ENCODE measurements at places on chromosomes 1 and 21. TPM values are rescaled to one million over a fixed set of nuclear protein-coding genes. Genes with fewer than 3 reads are reported as not detected.
A peak's percentile ranks its signal among the peaks of the same experiment; 100 is the strongest.

- DNase-seq = peak; percentile 92
- H3K36me3 ChIP-seq = no peaks in the 10 kb centered on the region
- peaks cover 9% of the 10 kb centered on the region for H3K4me1 ChIP-seq
Measured at GRCh38 chr1:229661022-229661877, 35.2 kb downstream of the URB2 start.

DNA sequence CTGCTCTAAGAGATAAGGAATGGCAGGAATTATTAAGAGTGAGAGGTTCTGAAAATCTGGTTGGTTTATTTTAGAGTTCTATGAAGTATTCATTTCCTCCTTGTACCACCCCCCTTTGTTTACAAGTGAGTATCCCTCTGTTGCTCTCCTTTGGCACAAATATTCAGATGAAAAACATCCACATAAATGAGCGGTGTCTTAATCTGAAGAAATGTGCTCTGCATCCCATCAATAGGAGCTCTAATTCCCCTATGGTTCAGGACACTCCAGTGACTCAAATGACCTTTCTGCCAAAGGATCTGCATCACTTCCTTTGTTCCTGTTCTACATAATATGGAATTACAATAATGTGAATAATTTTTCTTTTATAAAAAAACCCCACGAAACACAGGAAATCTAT lies 16.6 kb downstream of the DDAH1 start:
- H3K27me3 ChIP-seq = no peaks in the 10 kb centered on the region
- H3K4me1 ChIP-seq = peaks cover 23% of the 10 kb centered on the region

GRCh38 chr1:110879758-110880606 lies 7.0 kb downstream of the CD53 start:
- DNase-seq = no peak
- H3K4me1 ChIP-seq = no peaks in the 10 kb centered on the region
- no peaks in the 10 kb centered on the region for H3K36me3 ChIP-seq
- no peak overlapping the region for H3K27ac ChIP-seq

DNA sequence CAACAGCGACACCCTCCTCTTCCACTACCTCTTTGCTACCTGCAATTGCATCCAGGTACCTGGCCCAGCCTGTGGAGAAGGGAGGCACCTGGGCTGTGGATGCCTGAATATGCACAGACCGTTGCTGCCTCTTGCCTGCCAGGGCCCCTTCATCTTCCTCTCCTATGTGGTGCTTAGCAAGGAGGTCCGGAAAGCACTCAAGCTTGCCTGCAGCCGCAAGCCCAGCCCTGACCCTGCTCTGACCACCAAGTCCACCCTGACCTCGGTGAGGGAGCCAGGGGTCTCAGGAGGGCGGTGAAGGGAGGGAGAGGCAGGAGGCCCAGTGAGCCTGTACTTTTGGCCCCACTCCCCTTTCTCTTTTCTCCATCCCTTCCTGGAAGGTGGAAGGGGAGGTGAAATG lies 11.5 kb downstream of the PSRC1 start:
- no peak overlapping the region for H3K4me3 ChIP-seq
- peaks cover 39% of the 10 kb centered on the region for H3K4me1 ChIP-seq
- H3K27me3 ChIP-seq = no peaks in the 10 kb centered on the region
- no peaks in the 10 kb centered on the region for H3K36me3 ChIP-seq

DNA sequence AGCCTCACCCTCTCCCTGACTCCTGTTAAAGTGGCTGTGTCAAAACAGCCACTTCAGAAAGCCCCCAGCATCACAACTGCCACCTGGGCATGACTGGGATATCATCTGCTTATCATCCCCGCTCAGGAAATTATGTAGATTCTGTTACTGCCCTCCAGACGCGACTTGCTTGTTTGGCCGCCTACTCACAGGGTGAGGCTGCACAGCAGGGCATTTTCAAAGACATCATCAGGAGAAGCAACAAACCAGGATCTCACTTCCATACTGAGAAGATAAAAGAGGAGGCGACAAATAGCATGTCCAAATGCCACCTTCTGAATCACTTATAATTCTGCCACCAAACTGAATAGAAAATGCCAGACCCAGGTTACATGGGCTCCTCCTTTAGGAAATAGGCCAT lies 94.8 kb downstream of the MIS18A start:
- no peaks in the 10 kb centered on the region for H3K36me3 ChIP-seq
- DNase-seq = no peak
- H3K4me3 ChIP-seq = no peak overlapping the region
- H3K4me1 ChIP-seq = no peaks in the 10 kb centered on the region

- no peak for DNase-seq
- no peaks in the 10 kb centered on the region for H3K27me3 ChIP-seq
- no peak overlapping the region for H3K27ac ChIP-seq
- no peaks in the 10 kb centered on the region for H3K4me1 ChIP-seq
- H3K36me3 ChIP-seq = no peaks in the 10 kb centered on the region
Measured at GRCh38 chr21:45615145-45615711, 28.3 kb upstream of the PCBP3 start.

Gene C4BPB
- total RNA-seq = 0.63 TPM
